ENCODE measurements at places on chromosomes 7 and 10.

DNA sequence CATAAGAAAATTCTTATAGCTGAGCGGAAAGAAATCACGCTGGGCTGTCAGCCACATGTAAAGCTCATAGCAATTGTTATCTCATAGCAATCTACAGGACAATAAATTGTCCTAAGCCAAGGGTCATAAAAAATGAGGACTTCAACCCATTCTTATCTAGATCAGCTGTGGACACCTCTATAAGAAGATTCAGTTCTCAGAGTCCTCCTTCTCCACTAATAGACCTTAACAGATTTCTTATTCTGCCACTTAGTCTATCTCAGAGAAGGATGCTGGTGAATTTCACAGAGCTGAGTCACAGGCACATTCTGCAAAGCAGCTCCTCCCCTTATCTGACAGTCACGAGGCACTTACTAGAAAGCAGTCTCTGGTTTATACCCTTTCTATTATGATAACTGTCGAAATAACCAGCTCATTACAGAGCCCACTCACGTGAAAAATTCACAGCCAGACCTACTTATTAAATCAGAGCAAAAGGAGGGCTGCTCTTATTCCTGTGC, 185.3 kb upstream of the PCLO start:
- H3K36me3 ChIP-seq = no peaks in the 10 kb centered on the region
- no peaks in the 10 kb centered on the region for H3K4me1 ChIP-seq
- H3K27ac ChIP-seq = no peak overlapping the region
- no peaks in the 10 kb centered on the region for H3K27me3 ChIP-seq
- DNase-seq = no peak
- no peak overlapping the region for H3K4me3 ChIP-seq

- no peaks in the 10 kb centered on the region for H3K4me1 ChIP-seq
- no peak overlapping the region for H3K4me3 ChIP-seq
- H3K27ac ChIP-seq = no peak overlapping the region
- no peaks in the 10 kb centered on the region for H3K36me3 ChIP-seq
Measured at GRCh38 chr10:95133997-95134396, 60.0 kb upstream of the ACSM6 start.

GRCh38 chr10:99850021-99850766, 67.8 kb downstream of the ABCC2 start:
- DNase-seq = no peak
- no peaks in the 10 kb centered on the region for H3K27me3 ChIP-seq
- no peak overlapping the region for H3K27ac ChIP-seq
- no peaks in the 10 kb centered on the region for H3K36me3 ChIP-seq
- no peak overlapping the region for H3K4me3 ChIP-seq
- peaks cover 18% of the 10 kb centered on the region for H3K4me1 ChIP-seq

DNA sequence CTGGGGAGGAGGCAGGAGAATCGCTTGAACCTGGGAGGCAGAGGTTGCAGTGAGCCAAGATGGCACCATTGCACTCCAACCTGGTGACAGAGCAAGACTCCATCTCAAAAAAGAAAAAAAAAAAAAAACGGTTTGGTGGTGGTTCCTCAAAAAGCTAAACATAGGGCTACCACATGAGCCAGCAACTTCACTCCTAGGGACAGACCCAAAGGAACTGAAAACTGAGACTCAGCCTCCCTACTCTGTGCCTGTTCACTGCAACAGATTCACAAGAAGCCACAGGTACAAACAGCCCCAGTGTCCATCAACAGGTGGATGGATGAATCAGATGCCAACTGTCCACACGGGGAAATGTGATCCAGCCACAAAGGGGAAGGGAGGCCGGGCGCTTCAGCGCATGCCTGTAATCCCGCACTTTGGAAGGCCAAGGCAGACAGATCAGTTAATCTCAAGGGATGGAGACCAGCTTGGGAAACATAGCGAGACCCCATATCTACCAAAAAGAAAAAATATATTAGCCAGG, 79.1 kb upstream of the TNRC18 start:
- H3K4me1 ChIP-seq = no peaks in the 10 kb centered on the region
- no peak overlapping the region for H3K27ac ChIP-seq
- DNase-seq = no peak
- H3K36me3 ChIP-seq = peaks cover 67% of the 10 kb centered on the region
- H3K4me3 ChIP-seq = no peak overlapping the region

DNA sequence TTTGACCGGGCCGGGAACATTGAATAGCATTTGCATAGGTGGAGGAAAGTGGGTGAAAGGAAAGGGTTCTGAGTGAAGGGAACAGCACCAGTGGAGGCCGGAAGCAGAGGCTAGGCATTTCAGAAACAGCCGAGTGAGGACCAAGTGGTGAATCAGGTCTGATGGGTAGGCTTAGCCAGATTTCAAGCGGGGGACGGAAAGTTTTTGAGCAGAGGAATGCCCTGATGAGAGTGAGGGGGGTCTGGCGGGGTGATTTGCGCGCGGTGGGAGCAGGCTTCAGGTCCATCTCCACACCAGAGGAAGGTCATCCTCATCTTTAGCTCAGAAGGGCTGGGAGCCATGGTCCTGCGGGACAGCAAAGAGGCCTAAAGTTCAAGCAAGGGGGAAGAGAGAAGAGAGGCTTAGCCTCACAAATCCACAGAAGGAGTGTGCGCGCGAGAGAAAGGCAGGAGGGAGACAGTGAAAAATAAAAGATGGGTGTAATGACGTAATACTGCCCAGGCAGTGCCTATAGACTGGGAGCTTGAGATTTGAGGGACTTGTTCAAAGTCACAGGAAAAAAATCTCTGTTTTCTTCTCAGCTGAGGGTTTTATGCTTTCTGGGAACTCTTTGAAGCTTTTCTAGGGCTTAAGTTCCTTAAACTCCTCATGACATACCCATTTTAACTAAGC, 1.0 kb upstream of the DENND2A start:
- peak overlapping the region; percentile 77 for H3K4me3 ChIP-seq
- peak overlapping the region; percentile 93 for H3K27ac ChIP-seq
- H3K27me3 ChIP-seq = no peaks in the 10 kb centered on the region
- no peaks in the 10 kb centered on the region for H3K36me3 ChIP-seq
- H3K4me1 ChIP-seq = peaks cover 47% of the 10 kb centered on the region
